ENCODE measurements at places on chromosomes 6 and 20. TPM values are rescaled to one million over a fixed set of nuclear protein-coding genes. Genes with fewer than 3 reads are reported as not detected.
A peak's percentile ranks its signal among the peaks of the same experiment; 100 is the strongest.

DNA sequence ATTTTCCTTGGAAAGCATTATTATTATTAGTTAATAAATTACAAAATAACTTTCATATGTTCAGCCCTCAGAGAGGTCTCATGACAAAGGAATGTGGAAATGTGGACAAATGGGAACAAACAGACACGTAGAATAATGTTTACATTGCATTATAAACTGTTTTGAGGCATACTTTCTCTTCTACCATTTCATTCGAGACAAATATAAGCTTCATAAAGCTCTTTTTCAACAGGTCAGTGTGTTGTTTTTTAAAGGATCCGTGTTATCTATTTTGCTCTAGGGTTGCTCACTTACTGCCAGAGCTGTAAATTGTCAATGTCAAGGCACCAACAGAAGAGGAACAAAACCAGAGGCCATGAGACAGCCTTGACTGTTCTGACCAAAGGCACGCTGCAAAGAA is 256.8 kb downstream of the PHACTR1 start:
- ATAC-seq: no peak

- ATAC-seq: no peak
These were observed 71.5 kb downstream of the EPB41L2 start for GRCh38 chr6:130991422-130992137.

DNA sequence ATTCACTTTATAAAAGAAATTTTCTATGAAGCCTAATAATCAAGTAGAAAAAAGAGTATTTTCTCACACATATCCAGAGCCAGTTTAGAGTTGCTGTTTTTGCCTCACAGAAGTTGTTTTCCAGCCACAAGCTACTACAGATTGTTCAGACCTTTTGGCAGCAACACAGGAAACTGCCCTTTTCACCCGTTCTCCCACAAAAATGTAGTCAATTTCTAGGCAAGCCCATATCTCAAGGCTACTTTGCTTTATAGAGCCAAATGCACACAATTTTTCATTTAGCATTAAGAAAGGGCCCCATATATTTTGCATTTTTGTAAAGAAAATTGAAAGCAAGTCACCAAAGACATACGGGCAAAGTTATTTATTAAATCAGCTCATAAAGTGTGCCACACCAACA is 49.5 kb downstream of the EPB41L2 start:
- ATAC-seq: no peak

GRCh38 chr20:64083378-64083803 is 807 bp downstream of the LKAAEAR1 start:
- ATAC-seq: peak; percentile 65

DNA sequence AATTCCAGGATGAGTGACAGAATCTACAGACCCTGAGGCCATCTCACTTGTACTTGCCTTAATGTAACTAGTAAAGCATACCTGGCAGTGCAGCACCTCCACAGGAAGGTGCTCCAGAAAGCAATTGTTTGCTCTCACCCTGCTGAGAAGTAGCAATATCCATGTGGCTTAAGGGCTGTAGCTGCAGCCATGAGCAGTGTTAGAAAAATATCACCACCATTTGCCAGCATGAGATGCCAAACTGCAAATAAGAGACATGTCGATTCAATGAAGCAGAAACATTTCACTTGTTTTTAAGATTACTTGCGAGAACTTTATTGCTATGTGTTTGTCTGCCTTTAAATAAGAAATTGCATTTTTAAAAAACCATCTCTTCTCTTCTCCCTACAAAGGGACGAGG is 151.5 kb downstream of the PRL start:
- no peak for ATAC-seq

RBM38 gene
- total RNA-seq: 10.3 TPM

GTSF1L gene
- total RNA-seq: not detected

All from motor neuron (in vitro differentiated cells).